ENCODE measurements at places on chromosomes 16 and 17.

DNA sequence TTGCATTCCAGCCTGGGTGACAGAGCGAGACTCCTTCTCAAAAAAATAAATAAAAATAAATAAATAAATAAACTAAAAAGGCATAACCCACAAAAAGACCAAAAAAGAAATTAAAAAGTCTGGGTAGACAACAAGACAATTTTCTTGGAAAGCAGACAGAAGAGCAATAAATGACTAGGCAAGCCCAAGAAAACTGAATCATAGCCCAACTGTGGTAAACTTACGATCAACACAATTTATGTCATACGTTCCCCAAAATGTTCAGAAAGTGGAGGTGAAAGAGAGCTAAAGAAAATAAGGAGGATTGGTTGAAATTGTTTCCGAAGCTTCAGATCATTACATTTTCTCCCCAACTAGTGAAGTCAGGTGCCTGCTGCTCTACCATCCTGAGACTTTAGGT lies 31.3 kb upstream of the C17orf78 start:
- DNase-seq, result no peak

DNA sequence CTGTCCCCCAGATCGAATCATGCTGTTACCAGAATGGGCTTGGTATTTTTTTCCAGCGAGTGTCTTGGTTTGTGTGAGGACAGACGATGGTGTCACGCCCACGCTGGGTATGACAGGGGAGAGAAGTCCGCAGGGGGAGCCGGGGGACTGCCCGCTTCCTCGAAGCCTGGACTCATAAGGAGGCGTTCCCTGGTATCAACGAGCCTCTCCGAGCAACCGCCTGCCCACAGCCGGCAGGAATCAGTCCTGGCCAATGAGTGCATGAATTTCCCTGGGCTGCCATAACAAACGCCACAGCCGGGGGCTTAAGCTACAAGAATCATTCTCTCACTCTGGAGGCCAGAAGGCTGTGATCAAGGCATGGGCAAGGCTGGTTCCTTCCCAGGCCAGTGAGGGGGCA lies 26.1 kb upstream of the JPH3 start:
- DNase-seq, result no peak

DNA sequence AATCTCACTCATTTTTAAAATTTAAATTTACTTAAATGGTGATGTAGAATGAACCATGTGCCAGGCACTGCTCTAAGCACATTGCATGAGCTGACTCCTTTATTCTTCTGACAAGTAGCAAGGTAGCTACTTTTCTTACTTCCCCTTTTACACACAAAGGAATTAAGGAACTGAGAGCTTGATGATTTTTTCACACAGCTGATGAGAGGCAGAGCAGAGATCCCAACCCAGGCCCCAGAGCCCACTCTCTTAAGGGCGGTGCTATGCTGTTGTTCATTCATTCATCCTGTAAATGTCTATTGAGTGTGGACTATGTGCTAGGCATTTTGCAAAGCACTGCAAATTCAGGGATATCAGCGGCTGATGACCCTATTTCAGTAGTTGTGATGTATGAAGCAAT lies 17.9 kb downstream of the SEC14L5 start:
- no peak for DNase-seq

DNA sequence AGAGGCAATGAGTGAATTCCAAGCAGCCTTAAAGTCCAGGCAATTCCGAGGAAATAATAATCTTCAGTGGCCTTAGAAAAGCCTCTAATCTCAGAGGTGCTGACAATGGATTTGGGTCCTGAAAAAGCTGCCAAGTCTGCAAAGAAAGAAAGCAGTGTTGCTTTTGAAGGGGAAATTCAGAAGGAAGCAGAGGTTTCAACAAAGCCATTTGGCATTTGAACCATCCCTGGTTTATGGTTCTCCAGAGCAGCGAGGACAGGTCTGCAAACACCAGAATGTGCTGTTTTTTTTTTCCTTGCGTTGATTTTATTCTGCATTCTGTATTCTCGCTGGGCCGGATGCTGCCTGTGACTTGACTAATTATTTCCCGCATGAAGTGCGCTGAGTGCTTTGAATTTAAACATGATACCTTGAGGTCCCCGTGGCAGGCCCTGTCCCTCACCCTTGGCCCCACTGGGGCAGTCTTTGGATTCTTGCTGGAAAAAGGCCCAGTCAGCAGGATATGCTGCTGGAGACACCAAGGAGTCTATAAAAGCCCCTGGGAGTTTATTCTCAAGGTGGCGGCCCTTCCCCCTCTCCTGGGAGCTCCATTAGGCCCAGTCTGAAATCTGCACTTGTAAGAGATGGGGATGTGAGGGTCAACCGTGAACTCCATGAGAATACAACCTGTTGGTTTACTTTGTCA lies 338.3 kb downstream of the HAPSTR1 start:
- DNase-seq, result no peak

GRCh38 chr16:4788910-4789309 lies 765 bp upstream of the SEPTIN12 start:
- DNase-seq, result no peak

DNA sequence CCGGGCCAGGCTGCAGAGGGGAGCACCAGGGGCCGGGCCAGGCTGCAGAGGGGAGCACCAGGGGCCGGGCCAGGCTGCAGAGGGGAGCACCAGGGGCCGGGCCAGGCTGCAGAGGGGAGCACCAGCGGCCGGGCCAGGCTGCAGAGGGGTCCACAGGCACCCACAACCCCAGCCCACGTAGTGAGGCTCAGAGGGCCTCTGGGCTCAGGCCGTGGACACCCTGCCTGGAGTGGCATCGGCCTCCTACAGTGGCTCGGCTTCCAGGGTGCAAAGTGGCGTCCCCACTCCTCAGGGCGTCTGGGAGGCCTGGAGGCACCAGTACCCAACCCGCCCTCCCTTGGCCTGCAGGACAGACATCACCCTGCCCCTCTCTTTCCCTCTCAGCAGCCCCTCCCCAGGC lies 9.6 kb downstream of the DOC2B start:
- no peak for DNase-seq

GRCh38 chr16:87306516-87306915 lies 10.7 kb downstream of the C16orf95 start:
- no peak for DNase-seq

GRCh38 chr16:20026361-20027072 lies 47.2 kb downstream of the GPR139 start:
- no peak for DNase-seq

DNA sequence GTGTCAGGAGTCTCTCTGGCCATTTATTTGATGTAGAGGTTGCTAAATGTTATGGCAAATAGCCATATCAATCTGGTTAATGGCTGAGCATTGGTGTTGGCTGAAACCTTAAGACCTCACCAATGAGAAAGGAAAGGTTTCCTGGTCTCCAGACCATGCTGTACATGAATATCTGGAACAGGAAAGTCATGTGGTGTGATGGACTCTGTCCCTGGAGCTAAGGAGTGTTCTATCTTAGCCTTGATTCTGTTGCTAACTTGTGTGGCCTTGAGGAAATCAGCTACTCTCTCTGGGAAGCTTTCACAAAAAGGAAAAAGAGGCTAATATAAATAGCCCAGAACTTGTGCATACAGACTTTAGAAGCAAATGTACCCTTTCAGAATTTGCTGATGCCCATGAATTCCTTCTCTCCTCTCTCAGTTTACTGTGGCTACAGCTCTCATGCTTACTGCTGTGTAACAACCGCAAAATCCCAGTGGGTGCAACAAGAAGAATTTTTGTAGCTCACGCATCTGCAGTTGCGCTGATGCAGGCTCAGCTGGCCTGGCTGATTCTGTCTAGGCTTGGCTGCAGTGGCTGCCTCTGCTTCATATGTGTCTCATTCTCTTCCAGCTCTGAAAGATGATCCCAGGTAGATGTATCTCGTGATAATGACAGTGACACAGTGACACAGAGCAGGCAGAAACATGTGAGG lies 287.5 kb downstream of the NPIPA8 start:
- no peak for DNase-seq

GRCh38 chr16:11957591-11958395 lies 7.2 kb upstream of the TNFRSF17 start:
- no peak for DNase-seq

GRCh38 chr17:59963738-59964481 lies 630 bp downstream of the RNFT1 start:
- DNase-seq, result peak; percentile 4

- DNase-seq, result no peak
Measured at GRCh38 chr16:26665166-26665939, 401.4 kb upstream of the C16orf82 start.

GRCh38 chr16:27322858-27323780 lies 9.3 kb downstream of the IL4R start:
- DNase-seq, result no peak

DNA sequence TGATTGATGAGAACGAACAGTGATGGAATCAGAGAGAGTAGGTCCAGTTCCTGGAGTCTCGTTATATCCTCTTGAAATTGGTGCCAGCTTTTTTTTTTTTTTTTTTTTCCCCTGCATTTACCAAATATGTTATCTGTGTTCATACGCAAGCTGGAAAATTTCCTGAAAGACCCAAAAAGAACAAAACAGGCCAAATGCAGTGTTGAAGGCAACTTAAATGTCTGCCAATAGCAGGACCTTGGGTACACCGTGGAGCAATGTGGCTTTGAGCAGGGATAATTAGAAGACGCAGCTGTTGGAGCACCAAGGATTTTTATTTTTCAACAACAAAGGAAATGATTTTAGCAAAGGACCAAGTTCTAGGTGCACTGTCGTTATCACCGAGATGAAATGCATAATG lies 105.0 kb downstream of the ABCC6 start:
- no peak for DNase-seq

DNA sequence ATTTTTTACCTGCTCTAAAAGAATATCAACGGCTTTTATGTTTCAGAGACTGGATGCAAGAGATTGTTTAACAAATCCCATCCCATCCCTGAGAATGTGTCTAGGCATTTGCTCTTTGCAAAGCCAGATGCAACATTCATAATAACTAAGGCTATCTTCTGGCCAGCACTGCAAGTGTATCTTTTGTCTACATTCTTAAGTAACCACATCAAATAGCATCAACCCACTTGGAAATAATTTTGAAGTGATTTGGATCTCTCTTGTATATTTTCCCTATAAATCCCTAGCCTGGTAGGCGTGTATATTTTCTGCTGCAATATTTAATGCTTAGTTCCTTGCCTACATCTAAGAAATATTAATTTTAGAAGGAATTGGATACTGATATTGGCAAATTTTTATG lies 64.3 kb downstream of the PIGL start:
- DNase-seq, result peak; percentile 64

- DNase-seq, result no peak
Measured at GRCh38 chr17:44598329-44598728, 41.0 kb downstream of the FZD2 start.

DNA sequence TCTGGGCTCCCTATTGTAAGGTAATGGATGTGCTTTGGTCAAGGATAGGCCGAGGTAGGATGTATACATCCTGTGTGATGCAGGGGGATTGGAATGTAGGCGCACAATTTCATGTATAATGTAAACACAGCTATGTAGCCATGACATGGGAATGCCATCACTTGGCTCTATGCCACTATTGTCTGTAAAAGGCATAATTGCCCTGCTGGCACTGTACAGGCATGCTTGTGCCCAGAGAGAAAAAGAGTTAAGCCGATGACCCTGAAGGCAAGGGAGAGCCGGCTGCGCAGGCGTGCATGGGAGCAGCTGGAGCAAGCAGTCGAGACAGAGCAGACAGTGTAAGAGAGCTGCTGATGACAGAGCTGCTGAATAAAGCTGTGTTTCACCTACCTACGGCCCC lies 212.5 kb upstream of the CPHXL start:
- DNase-seq, result no peak

- no peak for DNase-seq
Measured at GRCh38 chr17:82001571-82002056, 21.1 kb downstream of the CENPX start.

- DNase-seq, result no peak
Measured at GRCh38 chr17:45841186-45841585, 3.5 kb upstream of the SPPL2C start.

GRCh38 chr17:27660436-27660835 lies 29.4 kb downstream of the LGALS9 start:
- DNase-seq, result no peak

GRCh38 chr16:3091551-3091950 lies 7.5 kb downstream of the ZSCAN10 start:
- no peak for DNase-seq

DNA sequence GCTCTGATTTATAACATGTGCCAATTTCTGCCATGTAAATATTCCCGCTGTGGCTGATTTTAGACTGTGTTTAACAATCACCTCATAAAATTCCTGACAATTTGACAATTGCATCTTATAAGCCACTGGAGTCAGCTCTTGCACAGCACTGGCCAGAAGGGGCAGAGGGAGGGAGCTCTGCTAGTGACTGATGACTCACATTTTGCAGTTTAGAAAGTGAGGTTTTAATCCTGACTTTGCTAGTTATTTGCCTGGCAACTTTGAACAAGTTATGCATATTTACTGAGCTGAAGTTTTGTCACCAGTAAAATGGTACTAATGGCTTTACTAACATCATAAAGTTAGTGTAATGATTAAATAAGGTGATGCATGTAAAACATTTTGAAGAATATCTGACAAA lies 452.3 kb downstream of the CNTNAP4 start:
- no peak for DNase-seq

GRCh38 chr17:12097326-12097725 lies 76.6 kb downstream of the MAP2K4 start:
- DNase-seq, result no peak

DNA sequence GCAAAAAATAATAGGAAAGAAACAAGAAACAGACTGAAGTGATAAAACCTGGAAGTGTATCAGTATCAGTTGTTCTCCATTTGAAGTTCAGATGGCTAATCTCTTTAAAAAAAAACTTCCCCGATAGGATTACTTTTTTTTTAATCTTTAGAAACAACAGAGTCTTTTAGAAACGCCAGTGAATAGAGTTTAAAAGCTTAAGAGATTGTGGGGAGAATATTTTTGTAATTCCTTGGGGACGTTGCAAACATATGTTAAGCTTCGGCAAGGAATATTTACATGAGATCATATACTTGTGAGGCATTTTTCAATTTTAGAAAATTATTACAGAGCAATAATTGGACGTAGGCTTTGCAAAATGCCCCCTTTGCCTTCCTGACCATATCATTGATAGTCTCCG lies 13.2 kb downstream of the MAF start:
- DNase-seq, result no peak

DNA sequence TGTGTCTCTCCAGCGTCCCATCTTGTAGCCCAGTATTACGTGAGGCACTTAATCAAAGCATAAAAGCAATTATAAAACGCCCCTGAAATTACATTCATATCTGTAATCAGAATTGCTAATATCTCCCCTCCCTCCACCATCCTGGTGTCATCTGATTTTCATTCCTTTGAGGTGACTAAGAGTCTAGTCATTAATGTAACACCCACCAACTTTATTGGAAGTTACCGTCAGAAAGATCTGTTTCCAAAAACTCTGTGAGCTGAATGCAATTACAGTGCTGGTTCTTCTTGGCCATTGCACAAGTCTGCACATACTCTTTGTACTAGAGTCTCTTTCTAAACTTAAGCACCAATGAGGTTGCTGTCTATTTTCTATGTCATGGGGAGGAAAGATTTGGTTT lies 12.5 kb upstream of the MAF start:
- DNase-seq, result no peak

DNA sequence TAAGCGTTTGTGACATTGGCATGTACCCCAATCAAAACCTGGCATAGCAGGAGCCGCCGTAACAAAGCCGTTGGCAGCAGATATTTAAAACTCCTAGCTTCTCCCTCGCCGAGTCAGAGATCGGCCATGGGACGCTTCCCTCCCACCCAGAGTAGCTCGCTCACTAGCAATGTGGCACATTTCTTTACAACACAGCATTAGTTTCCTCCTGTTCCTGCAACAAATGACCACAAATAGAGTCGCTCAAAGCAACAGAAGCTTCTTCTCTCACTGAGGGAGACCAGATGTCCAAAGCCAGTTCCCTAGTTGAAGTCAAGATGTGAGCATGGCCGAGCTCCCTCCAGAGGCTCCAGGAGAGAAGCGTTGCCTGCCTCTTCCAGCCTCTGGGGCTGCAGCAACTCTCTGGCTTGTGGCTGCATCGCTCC lies 106.7 kb downstream of the RBFOX3 start:
- no peak for DNase-seq
